Left ventricle myocardium inferior (tissue), 1 donor: ENCODE measurements at places on chromosomes 5 and 9.

GRCh38 chr5:119063579-119064379 lies 7.1 kb upstream of the DMXL1 start:
- DNase-seq = no peak

- DNase-seq = no peak
Observed at GRCh38 chr9:129071526-129072126, 9.3 kb upstream of the DOLPP1 start.

DNA sequence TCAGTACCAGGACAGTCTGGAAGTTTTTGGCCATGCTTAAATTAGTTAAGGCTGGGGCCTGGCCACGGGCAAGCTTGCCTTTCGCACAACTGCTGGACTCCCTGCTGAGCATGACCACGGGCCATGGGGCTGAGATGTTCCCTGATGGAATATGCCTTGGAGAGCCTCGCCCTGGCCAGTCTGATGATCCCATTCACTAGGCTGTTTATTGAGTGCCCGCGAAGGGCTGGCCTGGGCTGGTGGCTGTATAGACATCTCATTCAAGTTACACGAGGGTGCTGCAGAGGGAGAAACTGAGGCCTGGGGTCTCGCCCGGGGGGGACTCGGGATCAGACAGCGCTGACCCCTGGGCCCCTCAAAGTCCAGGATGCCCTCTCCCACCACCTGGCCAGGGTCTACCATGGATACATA lies 7.8 kb upstream of the RXRA start:
- peak; percentile 11 for DNase-seq

DNA sequence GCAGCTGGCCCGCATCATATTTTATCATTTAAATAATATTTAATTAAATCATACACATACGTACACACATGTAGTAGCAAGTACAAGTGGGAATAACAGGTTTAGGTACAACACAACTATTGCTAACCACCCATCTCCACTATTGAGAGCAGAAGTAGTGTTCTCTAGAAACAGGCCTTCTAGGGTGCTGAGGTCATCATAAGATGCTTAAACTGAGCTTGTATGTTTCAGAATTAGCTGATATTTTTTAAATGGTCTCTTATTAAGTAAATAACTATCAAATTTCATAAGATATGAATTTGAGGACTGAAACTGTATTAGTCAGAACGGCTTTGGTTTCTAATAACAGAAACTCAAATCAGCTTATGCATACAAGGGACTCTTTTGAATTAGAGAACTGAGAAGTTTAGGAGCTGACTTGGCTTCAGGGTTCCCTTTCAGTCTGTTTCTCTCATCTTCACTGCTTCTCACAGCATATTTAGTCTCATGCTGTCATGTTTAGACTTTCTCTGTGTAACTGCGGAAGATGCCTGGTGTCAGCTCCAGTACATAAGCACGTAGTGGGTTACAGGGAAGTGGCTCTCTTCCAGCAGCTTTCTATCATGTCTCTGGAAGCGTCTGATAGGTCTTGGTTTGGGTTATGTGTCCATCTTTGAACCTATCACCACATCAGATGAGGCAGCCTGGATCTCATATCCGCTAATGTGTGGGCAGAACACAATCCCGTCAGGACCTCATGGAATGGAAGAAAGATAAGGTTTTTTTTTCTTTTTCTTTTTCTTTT lies 25.0 kb upstream of the OCLN start:
- DNase-seq = no peak

GRCh38 chr9:105062222-105062855 lies 134.4 kb upstream of the ABCA1 start:
- DNase-seq = no peak

- no peak for DNase-seq
Observed at GRCh38 chr9:105126226-105126625, 118.2 kb upstream of the SLC44A1 start.

GRCh38 chr9:94681508-94681907 lies 42.2 kb upstream of the FBP1 start:
- peak; percentile 64 for DNase-seq

GRCh38 chr5:117621921-117622320 lies 1047.3 kb upstream of the SEMA6A start:
- DNase-seq = no peak
